ENCODE measurements at places on chromosomes 4 and X. TPM values are rescaled to one million over a fixed set of nuclear protein-coding genes. Genes with fewer than 3 reads are reported as not detected.

DNA sequence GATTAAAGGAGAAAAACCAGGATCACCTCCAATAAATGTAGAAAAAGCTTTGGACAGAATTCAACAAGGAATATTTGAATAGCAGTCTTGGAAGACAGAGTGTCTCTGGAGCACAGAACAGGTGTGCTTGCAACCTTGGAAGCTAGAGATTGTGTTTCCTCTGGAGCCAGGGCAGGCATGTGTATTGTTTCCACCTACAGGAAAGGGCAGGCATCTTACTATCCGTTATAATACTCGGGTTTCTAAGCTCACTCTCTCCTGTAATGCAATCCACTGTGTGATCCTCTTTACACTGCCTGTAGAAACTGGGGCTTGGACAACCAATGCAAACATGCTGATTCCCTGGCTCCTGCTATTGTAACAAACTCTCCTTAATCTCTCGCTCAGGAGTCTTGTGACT lies 14.4 kb downstream of the CCDC110 start:
- H3K27me3 ChIP-seq: peaks cover 4% of the 10 kb centered on the region
- no peak overlapping the region for H3K27ac ChIP-seq
- no peak for DNase-seq
- no peak overlapping the region for H3K4me3 ChIP-seq
- no peaks in the 10 kb centered on the region for H3K36me3 ChIP-seq
- H3K4me1 ChIP-seq: no peaks in the 10 kb centered on the region

- no peak overlapping the region for H3K27ac ChIP-seq
- no peak for DNase-seq
- no peaks in the 10 kb centered on the region for H3K27me3 ChIP-seq
- no peaks in the 10 kb centered on the region for H3K4me1 ChIP-seq
- H3K36me3 ChIP-seq: no peaks in the 10 kb centered on the region
Measured at GRCh38 chr4:111174331-111174730, 551.5 kb upstream of the PITX2 start.

DNA sequence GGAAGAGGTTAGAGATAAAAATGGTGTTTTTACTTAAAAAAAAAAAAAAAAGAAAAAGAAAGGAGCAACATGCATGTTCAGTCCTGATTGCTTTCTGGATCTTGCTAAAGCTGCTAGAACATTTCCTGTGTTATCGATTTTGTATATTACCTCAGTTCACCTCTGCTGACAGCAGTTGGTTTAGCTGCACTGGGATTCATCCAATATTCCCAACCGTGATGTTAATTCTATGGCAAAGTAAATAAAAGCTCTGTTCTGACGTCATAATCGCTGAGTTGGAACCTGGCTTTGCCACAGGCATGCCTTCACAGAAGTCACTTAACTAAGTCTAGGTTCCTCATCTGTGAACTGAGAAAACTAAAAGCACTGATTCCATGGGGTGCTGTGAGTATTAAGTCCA lies 90.7 kb upstream of the SORBS2 start:
- DNase-seq: no peak
- H3K4me3 ChIP-seq: no peak overlapping the region
- no peaks in the 10 kb centered on the region for H3K27me3 ChIP-seq
- no peak overlapping the region for H3K27ac ChIP-seq
- H3K36me3 ChIP-seq: no peaks in the 10 kb centered on the region

- no peak overlapping the region for H3K27ac ChIP-seq
- H3K4me1 ChIP-seq: no peaks in the 10 kb centered on the region
- no peaks in the 10 kb centered on the region for H3K36me3 ChIP-seq
Measured at GRCh38 chrX:133586443-133586842, 171.2 kb upstream of the GPC4 start.

- no peak for DNase-seq
- H3K36me3 ChIP-seq: no peaks in the 10 kb centered on the region
- no peaks in the 10 kb centered on the region for H3K4me1 ChIP-seq
- no peak within 1 kb of the TSS for H3K4me3 ChIP-seq
- no peaks in the 10 kb centered on the region for H3K27me3 ChIP-seq
Measured at GRCh38 chrX:14529290-14529989, at the start of gene GLRA2. TSS of gene GLRA2 (plus strand) at chrX:14529536. CDS start at chrX:14530058, 522 bp downstream.

- no peaks in the 10 kb centered on the region for H3K36me3 ChIP-seq
- no peaks in the 10 kb centered on the region for H3K27me3 ChIP-seq
- no peak overlapping the region for H3K27ac ChIP-seq
- peaks cover 6% of the 10 kb centered on the region for H3K4me1 ChIP-seq
- DNase-seq: no peak
Measured at GRCh38 chr4:76679691-76680090, 218.3 kb downstream of the SOWAHB start.

GRCh38 chr4:38958453-38959190 lies 73.6 kb downstream of the TMEM156 start:
- no peak overlapping the region for H3K4me3 ChIP-seq
- DNase-seq: no peak
- H3K36me3 ChIP-seq: no peaks in the 10 kb centered on the region
- no peaks in the 10 kb centered on the region for H3K4me1 ChIP-seq

GRCh38 chrX:110962451-110962850 lies 133.5 kb upstream of the PAK3 start:
- no peak overlapping the region for H3K4me3 ChIP-seq
- no peaks in the 10 kb centered on the region for H3K27me3 ChIP-seq
- no peak for DNase-seq
- no peaks in the 10 kb centered on the region for H3K36me3 ChIP-seq

- peak overlapping the region; percentile 45 for H3K4me3 ChIP-seq
- DNase-seq: no peak
- H3K27me3 ChIP-seq: no peaks in the 10 kb centered on the region
- H3K36me3 ChIP-seq: no peaks in the 10 kb centered on the region
- H3K4me1 ChIP-seq: no peaks in the 10 kb centered on the region
Measured at GRCh38 chrX:40109288-40110008, 11.7 kb upstream of the BCOR start.

GRCh38 chr4:73450398-73451004 lies 14.5 kb downstream of the AFP start:
- H3K4me3 ChIP-seq: no peak overlapping the region
- no peaks in the 10 kb centered on the region for H3K4me1 ChIP-seq
- DNase-seq: no peak
- no peaks in the 10 kb centered on the region for H3K36me3 ChIP-seq
- H3K27ac ChIP-seq: no peak overlapping the region

GRCh38 chr4:131534944-131535645 lies 1614.0 kb upstream of the PCDH10 start:
- no peak overlapping the region for H3K27ac ChIP-seq
- no peaks in the 10 kb centered on the region for H3K36me3 ChIP-seq
- no peaks in the 10 kb centered on the region for H3K27me3 ChIP-seq
- no peak overlapping the region for H3K4me3 ChIP-seq
- H3K4me1 ChIP-seq: no peaks in the 10 kb centered on the region

DNA sequence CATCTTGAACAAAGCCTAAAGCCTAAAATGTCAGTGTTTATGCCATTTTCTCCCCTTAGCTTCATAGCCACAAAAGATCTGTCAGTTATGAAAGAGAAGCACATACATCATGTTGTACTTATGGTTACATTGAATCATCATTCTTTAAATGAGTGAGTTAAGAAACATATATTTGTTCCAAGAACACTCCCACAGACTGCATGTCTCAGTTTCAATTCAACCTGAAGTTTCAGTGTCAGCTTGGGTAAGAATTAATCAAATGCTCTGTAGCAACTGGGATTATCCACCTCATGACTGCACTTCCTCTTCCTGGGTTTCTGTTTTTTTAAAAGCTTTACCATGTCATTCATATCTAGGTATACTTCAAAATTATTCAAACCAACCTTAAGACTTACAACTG lies 3.9 kb upstream of the TMPRSS11B start:
- no peak overlapping the region for H3K4me3 ChIP-seq
- no peak overlapping the region for H3K27ac ChIP-seq
- no peak for DNase-seq
- H3K4me1 ChIP-seq: no peaks in the 10 kb centered on the region

DNA sequence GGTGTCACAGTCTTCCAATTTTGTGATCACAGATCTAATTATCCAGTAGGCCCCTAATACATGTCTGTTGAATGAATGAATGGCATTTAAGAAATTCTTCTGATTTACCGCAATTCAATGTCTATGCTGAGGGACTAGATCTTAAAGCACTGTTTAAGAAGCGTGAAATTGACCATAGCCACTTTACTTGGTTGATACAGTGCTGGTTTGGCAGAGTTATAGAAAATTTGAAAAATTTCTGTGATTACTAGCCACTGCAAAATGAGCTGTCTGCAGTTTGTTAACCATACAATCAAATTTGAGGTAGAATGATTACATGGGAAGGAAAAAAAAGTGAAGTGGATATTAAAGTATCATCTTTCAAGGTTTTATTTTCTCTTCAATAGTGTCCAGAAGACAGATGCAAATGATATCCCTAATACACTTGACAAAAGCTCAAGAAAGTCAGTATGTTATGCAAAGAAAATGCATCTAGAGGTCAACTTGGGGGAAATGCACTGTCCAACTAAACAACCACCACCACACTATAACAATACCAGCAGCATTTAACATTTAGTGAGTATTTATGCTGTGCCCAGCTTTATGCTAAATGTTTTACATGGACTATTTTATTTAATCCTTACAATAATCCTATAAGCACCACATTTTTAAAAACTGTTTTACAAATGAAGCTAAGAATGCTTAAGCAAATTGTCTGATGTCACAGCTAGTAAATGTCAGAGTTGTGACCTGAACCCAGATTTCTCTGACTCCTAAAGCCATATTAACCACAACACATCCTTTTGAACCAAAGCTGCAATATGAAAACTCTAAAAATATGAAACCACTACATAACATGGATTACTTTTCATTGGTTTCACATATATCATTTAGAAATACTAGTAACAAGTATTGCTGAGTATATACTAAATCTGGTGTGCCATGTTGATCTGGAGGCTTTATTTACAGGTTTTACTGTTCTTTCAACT lies 217.9 kb upstream of the MAB21L2 start:
- H3K4me3 ChIP-seq: no peak overlapping the region
- H3K36me3 ChIP-seq: no peaks in the 10 kb centered on the region
- H3K4me1 ChIP-seq: no peaks in the 10 kb centered on the region

- no peak overlapping the region for H3K27ac ChIP-seq
- no peaks in the 10 kb centered on the region for H3K4me1 ChIP-seq
- peaks cover 3% of the 10 kb centered on the region for H3K27me3 ChIP-seq
- no peaks in the 10 kb centered on the region for H3K36me3 ChIP-seq
Measured at GRCh38 chrX:69615342-69615741, 571 bp upstream of the EDA start.

The NAP1L5 gene
- total RNA-seq: 0.67 TPM

The SOWAHB gene
- total RNA-seq: 4.0 TPM

The ZAR1 gene
- not detected for total RNA-seq

The BEX5 gene
- 0.21 TPM for total RNA-seq

The CYSLTR1 gene
- not detected for total RNA-seq

The FAM156B gene
- total RNA-seq: 13.0 TPM

The GLRB gene
- total RNA-seq: 1.8 TPM

Measured in Panc1 (cell line).